ENCODE measurements at places on chromosomes 7 and 10. TPM values are rescaled to one million over a fixed set of nuclear protein-coding genes. Genes with fewer than 3 reads are reported as not detected.

DNA sequence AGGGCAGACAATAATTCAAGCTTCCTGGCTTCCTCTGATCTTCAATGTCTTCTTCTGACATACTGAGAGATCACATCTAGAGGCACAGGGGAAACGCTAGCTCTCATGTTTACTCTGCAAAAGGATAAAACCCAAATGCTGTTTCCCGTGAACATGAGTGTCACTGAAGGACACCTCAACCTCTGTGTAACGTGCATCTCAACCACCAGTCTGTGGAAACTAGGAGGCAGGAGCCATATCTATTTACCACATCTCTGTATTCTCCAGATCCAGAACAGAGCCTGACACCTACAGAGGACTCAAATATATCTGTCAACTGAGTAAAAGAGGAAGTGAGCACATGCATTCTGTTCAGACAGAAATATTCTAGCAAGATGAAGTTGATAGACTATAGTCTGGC is 140.3 kb upstream of the TARP start:
- no peak for DNase-seq

GRCh38 chr10:62244785-62245467 is 23.7 kb downstream of the RTKN2 start:
- peak; percentile 59 for DNase-seq

- no peak for DNase-seq
Measured at GRCh38 chr7:49636400-49636799, 137.0 kb upstream of the VWC2 start.

- DNase-seq: no peak
Measured at GRCh38 chr10:70084189-70084588, 31.5 kb downstream of the MACROH2A2 start.

DNA sequence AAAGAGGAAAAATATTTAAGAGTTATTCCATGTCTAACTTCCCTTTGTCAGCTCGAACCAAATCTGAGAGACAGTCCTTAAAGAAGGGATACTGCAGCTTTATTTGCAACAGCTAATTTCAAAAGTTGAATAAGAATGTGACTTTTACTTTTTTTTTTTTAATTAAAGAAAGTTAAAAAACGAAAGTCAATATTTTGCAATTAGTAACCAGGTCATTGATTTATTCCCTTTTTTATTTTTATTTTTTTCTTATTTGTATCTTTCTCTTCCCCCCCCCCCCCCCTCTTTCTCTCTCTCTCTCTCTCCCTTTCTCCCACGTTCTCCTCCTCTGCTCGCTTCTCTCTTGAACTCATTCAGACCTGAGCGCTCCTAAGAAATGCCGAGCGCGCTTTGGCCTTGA is 209.5 kb downstream of the TCF7L2 start:
- DNase-seq: no peak

- no peak for DNase-seq
Measured at GRCh38 chr10:28839600-28840007, 162.3 kb downstream of the BAMBI start.

The CARD11 gene
- total RNA-seq: 163 TPM

DNA sequence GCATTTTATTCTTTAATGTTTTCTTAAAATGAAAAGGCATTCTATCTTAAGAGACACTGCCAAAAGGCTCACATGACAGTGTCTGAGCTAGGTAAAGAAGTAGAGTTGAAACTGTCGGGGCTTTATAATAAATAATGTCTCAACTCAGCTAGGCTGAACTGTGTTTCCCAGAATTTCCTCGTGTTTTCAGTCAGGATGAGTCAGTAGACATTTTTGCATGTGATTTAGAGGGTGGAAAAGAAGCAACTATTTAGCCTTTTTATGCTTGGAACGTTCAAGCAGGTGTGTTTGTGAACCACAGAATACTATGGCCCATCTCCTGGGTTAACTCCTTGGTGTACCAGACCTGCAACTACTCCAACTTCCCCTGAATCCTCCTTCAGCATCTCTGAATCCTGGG is 23.4 kb upstream of the LIPA start:
- DNase-seq: no peak

The GARIN1A gene
- 0.35 TPM for total RNA-seq

GRCh38 chr7:147044941-147045340 is 928.3 kb downstream of the CNTNAP2 start:
- no peak for DNase-seq
